HT-29 (cell line): ENCODE measurements at places on chromosomes 11 and 22. TPM values are rescaled to one million over a fixed set of nuclear protein-coding genes. Genes with fewer than 3 reads are reported as not detected.

DNA sequence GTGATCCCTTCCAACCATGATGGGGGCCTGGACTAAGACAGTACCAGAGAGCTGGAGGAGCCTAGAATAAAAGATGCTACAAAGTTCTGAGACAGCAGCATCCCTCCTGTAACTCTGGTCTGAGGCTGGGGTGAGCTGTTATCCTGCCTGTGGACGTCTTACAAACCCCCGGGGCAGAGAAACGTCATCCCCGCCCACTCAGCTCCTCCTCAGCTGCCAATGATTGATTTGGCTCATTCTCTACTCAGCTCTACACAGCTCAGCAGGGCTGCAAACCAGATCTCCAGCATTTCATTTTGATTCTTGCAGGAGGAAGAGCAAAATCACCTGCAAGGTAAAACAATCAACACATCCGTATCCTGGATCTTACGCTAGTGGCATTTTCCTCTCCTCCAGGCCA lies 55.5 kb downstream of the CSNK2A3 start:
- no peak for DNase-seq

- no peak for DNase-seq
These were observed 387.8 kb upstream of the CADM1 start for GRCh38 chr11:115892016-115892415.

DNA sequence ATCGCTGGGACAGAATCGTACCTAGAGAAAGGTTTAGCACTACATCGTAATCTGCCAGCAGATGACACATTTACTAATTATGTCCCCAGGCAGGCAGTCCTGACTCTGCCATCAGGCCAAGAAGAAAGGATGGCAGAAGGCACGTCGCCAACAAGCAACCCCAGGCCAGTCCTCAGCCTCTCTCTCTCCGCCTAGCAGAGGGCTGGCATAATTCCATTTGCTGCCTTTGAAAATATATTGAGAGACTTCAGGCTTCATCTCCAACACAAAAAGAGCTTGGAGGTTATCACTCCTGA lies 1517.0 kb downstream of the TBC1D22A start:
- DNase-seq, result no peak

The TRIM3 gene
- 34.5 and 37.9 TPM in 2 replicates for total RNA-seq

DNA sequence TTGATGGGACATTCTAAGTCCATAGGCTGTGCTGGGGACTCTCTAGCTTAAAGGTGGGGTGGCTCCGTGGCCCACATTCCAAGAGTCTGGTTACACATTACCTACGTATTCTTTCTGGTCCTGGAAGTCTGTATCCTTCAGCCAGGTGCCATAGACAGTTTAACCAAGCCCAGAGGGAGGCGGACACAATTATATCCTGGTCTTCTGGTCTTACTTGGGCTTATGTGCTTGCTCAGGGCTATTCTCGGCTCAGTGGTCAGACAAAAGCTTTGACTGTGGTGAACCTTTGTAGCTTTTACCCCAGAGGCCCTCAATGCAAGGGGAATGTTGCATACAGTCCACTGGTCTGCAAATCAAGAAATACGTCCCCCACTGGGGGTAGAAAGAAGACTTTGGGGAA lies 3.4 kb upstream of the INCENP start:
- DNase-seq, result no peak

The TMEM126B gene
- total RNA-seq, result 54.0 and 57.9 TPM in 2 replicates

DNA sequence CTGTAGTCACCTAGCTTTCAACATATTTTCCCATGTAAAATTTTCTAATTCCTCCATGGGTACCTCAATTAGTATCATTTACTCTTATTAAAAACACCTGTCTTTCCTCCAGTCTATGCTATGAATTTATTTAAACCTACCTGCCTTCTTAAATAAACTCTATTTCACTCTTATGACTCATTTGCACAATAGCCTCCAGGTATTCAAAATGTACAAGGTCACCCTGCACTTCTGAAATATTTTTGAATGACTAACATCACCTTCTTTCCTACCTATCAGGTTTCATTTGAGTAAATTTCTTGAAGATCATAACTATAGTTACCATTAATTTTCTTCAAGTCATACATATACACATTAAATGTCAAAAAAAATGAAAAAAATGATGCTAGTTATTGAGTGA lies 939.7 kb downstream of the DLG2 start:
- no peak for DNase-seq

DNA sequence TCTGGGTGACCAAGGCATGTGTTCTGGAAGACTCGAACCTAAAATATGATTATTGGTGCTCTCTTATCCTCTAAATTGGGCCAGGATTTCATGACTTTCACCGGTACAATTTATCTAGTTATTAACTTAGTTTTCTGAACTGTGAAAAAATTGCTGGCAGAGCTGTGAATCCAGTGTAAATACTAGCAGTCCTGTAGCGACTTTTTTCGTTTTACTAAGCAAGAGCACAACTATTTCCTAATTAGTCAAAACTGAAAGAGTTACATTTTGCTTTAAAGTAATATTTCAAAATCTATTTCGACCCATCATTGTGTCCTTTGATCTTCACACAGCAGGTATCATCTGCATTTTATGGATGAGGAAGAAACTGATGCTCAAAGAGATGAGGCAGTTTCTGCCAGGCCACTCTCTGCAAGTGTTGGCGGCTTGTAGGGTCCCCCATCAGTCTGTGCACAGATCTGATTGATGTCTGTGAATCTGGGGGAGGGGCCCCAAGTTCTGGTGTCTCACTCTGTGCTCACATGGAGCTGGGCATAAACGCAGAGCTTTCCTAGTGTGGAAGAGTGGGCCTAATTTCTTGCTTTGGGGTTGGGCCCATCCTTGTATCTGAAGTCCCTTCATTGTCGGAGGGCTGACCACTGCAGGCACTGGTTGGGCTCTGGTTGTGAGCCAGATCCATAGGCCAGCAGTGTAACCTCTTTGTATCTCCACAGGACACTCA lies 1.4 kb upstream of the TRMT2A start:
- DNase-seq, result peak; percentile 31

GRCh38 chr11:67270256-67271204 lies 4.3 kb downstream of the GRK2 start:
- DNase-seq, result peak; percentile 33

DNA sequence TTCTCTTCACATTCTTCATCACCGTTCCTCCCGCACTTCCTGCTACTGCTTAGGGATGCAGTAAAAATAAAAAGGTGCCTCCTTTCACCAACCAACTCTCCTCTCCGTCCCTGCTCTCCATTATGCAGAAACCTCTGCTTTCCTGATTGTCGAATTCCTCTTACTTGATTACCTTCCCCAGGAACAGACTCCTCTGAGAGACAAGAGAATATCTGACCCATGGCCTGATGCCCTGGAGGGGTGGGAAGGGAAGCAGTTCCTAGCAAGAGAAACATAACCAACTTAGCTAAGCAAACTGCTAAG lies 80.9 kb downstream of the TRIM29 start:
- DNase-seq, result no peak

The ACTN3 gene
- not detected in 2 replicates for total RNA-seq

DNA sequence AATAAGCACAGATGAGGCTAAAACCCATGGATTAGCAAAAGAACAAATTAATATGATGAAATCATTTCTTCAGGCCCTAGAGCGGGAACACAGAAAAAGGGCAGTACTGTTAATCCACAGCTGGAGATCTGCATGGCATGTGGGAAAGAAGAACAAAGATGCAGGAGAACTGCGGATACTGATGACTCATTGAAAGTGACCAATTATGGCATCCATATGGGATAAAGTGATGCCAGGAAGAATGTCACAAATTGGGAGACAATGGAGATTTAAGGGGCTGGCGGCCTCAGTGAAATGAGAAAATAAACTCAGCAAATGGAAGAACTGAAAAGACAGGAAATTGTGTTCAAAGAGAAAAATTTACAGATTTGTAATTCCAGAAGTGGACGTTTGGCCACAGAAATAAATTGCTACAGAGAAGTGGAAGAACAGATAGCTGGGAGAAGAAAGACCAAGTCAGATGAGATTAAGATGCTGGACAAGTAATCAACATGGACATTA lies 39.4 kb downstream of the SIK3 start:
- no peak for DNase-seq
